Jurkat, Clone E6-1 (cell line): ENCODE measurements at places on chromosomes 1 and 21.

DNA sequence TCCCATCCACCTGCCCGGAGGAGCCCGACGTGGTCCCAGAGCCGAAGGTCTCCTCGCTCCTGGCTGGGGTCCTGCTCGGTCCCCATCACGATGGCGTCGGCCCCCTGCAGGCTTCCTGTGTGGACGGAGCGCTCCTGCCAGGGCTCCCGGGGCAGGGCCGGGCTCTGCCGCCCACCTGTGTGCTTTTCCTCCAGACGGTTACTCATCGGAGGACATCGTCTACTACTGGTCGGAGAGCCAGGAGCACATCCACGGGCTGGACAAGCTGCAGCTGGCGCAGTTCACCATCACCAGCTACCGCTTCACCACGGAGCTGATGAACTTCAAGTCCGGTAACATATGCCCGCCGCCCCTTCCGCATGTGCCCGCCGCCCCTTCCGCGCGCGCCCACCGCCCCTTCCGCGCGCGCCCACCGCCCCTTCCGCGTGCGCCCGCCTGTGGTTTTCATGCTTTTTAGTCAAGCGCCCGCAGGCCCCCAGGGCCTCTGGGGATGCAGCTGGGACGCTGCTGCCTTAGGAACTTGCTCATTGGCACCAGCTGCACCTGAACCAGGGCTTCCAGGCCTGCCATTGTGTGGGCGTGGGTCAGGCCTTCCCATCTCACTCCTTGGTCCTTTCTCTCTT, 8.9 kb downstream of the GABRD start:
- no peak for DNase-seq

- DNase-seq: no peak
Observed at GRCh38 chr21:29130270-29130969, at the start of gene MAP3K7CL. MAP3K7CL (plus strand) TSS chr21:29130644; CDS start chr21:29133345, 2,701 bp downstream.

DNA sequence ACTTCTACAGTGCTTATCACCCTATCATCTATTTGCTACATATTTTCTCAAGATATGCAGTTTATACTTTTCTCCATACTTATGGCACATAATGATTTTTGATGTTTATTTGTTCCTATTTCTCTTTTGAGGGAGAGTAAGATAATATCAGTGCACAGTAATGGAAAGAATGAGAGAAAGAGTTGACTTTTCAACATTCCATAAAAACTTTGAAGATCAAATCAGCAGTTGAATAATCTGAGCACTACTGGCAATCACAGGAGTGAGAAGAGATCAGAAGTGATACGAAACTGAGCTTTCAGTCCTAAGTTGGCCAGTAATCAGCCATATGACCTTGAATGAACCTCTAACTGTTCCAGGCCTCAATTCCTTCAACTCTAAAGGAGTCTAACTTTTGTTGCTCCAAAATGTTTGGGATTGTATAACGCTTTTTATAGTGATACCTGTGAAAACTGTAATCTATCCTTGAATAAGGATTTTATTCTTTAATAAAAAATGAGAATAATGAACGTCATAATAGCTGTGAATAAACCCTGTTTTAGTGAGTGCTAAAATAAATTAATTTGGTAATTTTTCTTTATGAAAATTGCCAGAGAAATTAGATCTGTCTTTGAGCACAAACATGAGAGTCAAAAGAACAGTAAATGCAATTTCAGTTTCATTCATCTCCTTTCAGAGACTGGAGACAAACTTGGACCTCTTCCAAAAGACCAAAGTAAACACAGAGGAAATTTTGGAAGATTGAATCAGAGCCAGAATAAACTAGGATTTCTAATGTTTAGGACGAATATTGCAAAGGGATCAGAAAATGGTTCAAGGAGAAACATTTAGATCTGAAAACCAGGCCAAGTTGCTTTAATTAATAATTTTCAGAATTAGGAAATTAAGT, 309.9 kb downstream of the ADGRL2 start:
- DNase-seq: no peak

- DNase-seq: no peak
Observed at GRCh38 chr1:201697174-201697573, 131.8 kb upstream of the IPO9 start.

DNA sequence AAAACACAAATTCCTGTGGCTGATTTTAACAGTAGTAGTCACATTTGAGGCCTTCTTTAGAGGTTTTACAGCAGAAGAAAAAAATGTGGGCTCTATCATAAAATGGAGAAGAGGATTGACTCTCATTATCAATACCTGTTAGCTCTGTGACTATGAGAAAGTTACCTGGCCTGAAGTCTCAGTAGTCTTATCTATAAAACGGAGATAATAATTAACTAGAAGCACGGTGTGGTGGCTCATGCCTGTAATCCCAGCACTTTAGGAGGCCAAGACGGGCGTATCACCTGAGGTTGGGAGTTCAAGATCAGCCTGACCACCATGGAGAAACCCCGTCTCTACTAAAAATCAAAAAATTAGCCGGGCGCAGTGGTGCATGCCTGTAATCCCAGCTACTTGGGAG, 90.4 kb upstream of the PLPPR4 start:
- no peak for DNase-seq

DNA sequence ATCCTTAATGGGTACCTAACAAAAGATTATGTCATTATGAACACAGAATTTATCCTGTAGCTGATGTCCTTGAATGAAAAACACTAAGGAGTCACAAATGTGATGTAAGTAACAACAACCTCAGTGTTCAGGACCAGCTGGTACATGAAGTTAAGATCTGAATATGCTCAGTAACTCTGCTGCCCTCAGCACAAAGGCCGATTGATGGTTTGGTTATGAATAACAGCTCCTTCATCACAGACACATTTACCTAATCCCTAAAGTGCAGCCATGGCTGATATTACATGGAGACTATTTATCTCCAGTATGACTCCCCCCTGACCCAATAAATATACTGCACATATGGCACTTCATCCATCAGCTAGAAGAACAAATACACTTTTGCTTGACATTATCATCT, 75.2 kb downstream of the PLPPR5 start:
- no peak for DNase-seq

- DNase-seq: no peak
Observed at GRCh38 chr1:16979475-16980327, 719 bp downstream of the MFAP2 start.

GRCh38 chr21:36218691-36219090, 62.1 kb downstream of the DOP1B start:
- no peak for DNase-seq

DNA sequence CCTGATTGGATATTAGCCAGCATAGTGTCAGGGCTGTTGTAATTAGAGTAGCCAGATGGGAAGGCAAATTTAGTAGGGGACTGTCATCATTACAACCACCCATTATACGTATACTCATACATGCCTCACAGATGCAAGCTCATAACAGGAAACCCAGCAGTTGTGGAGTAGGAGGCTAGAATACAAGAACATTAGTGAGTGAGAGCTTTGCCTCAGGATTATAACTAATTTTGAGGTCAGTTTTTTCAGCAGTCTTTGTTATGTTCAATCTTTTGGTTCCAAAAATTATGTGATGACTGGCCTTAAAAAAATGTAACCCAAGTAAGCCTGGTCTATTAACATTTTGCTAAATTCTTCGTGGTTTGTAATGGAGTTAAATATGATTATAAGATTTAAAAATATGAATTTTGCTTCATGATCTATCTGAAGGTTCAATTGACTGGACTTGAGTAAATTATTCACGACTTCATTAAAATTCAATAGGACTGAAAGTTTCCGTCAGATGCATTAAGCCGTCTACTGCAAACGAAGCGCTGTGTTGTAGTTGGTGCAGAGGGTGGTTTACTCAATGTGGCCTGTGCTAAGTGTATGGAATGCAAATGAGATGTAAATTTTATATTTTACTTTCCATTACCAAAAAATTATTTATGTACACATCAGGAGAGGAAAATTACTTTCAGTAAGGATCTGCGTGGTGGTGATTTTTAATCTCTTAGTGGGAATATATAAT, 48.8 kb downstream of the KCNK1 start:
- no peak for DNase-seq

DNA sequence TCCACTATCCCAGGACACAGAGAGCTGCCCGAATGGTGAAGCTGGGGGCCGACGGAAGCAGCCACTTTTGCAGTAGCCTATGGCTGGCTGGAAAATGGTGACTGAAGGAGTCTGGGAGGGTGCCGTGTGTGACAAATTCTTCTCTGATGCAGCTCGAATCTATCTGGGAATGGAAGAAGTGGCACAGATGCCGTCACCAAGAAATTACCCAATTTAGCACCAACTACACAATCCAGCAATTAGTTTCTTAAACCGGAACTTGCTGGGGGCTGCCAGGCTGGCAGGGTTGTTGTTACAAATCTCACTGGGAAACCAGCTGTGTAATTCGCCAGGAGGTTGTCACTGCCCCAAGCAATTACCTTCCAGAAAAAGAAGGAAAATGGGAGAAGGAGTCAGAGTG, 18.0 kb downstream of the DLGAP3 start:
- DNase-seq: no peak

GRCh38 chr1:227323967-227324268, 5.6 kb upstream of the CDC42BPA start:
- DNase-seq: no peak

- peak; percentile 27 for DNase-seq
Observed at GRCh38 chr1:11893907-11894251, 32.3 kb downstream of the KIAA2013 start.

DNA sequence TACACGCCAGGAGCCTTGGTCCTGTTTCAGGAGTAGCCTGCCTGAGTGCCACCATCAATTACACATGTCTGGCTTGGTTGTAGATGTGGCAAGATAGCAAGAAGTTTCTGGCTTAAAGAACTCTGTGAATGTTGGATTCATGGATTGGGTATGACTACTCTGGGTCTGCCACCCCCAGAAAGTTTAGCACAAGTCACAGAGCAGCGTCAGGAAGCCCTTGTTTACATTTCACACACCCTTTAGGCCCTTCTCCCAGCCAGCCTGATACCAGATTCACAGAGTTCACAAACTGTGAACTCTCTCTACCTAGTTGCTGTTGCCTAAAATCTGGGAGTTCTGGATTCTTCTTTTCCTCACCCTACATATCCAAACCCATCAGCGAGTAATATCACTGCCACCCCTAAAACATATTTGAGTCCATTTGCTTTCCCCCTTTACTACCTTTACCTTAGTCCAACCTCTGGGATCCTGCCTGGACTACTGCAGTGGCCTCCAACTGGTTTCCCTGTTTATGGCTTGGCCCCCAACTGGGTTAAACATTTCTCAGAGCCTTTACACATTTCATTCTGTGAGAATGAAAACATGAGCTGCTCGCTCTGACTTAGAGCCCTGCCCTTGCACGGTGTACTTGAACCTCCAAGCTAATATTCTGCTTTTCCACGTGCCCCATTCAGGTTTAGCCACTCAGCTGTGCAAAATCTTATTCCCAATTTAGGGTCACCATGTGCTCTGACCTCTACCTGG, 4.1 kb upstream of the CCDC24 start:
- DNase-seq: no peak

DNA sequence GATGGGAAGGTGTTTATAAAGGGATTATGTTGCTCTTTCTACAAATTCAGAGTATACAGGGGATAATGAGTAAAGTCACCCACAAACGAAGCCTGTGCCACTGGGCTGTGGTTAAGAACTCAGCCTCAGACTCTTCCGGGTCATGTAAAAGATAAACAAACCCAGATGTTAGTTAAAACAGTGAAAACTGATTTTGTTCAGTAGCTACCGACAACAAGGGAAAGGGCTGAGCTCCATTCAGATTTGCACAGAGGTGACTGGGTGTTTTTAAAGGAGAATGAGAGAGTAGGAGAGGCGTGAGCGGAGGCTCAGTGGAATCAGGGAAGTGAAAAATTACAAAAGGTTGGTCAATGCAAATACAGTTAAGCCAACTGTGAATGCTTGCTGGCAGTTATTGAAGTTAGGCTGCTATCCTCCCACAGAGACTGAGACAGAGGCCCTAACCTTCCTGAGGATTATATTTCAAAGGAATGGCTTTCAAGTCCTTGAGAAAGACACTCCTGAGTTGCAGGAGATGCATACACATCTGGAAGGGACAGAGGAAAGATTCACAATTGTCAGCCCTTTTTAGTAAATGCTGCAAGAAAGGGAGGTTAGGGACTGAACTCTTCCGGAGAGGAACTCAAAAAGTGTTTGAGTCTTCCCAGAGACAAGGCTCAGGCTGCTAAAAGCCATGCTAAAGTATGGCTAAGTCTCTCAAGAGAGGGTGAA, 29.9 kb upstream of the SAMD13 start:
- DNase-seq: peak; percentile 38

DNA sequence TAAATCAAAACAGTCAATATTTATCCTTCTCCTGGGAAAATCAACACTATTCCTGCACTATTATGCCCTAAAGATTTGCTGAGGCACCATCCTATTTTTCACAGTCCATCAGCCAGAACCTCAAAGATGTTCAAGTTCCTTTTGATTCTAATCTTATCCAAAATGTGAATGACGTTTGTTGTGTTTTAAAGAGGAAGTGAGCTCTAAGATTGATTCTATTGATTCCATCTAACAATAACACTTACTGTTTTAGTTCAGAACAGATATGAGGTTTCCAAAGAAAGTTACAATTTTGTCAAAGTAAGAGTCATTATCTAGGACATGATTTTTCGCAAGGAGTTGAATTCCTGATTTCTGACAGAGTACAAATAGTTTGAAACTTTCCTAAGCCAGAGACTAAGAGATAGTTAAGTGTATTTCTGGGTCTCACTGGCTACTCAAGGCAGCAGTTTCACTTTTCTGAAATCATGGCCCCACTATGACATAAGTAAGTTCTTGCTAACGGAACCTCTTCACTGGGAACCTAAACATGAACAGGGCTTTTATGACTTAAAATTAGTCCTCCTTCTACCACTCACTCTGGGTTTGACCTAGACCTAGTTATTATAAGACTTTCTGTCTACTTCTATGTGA, 84.7 kb downstream of the LHX9 start:
- DNase-seq: no peak

- DNase-seq: no peak
Observed at GRCh38 chr1:25066256-25066655, 136.2 kb upstream of the RUNX3 start.

DNA sequence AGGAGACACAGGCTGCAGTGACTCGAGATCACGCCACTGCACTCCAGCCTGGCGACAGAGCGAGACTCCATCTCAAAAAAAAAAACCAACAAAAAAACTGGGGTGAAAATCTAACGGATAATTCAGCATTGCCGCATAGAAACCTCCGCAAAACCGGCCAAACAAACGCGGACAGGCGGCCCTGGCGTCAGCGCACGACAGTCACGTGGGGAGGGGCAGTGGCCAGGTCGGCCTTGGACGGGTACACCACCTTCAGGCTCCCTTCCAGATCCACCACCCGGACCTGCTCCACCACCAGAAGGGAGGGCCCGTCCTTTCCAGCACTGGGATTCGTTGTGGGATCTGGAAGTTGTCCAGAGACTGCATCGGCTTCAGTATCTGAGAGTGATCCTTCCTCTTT, 8.4 kb downstream of the SMIM1 start:
- no peak for DNase-seq

- DNase-seq: no peak
Observed at GRCh38 chr1:10721381-10722321, 74.8 kb downstream of the CASZ1 start.

GRCh38 chr1:198205016-198205684, 48.4 kb downstream of the NEK7 start:
- DNase-seq: no peak
